NCI-H526 treated with DMSO at 0.1 percent for 48 hours (cell line): ENCODE measurements at places on chromosomes 3 and 15.

DNA sequence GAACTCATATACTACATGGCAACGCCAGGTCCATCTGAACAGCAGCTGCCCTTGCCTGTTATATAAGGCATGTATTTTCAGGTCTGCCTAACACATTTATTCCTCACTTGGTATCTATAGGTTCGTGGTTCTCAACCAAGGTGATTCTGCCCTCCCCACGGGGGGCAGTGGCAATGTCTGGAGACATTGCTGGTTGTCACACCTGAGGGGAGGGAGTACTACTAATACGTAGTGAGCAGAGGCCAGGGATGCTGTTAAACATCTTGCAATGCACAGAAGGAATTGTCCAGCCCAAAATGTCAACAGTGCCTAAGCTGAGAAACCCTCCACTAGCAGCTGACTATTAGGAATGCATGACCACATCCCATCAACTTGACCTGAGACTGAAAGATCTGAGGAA is 32.6 kb downstream of the ADAMTS9 start:
- DNase-seq, result no peak

DNA sequence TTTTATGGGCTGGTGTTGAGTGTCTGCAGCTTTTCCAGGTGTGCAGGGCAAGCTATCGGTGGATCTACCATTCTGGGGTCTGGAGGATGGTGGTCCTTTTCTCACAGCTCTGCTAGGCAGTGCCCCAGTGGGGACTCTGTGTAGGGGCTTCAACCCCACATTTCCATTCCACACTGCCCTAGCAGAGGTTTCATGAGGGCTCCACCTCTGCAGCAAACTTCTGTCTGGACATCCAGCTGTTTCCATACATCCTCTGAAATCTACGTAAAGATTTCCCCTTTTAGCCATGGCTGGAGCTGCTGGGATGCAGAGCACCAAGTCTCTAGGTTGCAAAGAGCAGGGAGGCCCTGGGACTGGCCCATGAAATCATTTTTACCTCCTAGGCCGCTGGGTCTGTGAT is 11.6 kb downstream of the RFX7 start:
- DNase-seq, result no peak

DNA sequence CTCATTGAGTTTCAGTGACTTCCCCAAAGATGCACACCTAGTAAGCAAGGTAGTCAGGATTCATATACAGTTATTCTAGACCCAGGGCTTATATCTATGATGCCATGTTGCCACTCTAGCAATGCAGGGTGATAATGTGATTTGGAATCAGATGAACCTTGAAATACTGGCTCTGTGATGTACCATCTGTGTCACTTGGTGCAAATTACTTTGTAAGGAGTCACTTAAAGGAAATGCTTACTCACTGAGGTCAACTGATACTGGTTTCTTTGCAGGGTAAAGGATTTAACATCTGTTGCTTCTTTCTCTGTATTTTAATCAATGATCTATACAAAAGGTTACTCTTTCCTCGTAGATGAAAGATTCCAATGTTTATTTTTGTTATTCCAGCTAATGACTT is 10.8 kb downstream of the ASB14 start:
- DNase-seq, result no peak

DNA sequence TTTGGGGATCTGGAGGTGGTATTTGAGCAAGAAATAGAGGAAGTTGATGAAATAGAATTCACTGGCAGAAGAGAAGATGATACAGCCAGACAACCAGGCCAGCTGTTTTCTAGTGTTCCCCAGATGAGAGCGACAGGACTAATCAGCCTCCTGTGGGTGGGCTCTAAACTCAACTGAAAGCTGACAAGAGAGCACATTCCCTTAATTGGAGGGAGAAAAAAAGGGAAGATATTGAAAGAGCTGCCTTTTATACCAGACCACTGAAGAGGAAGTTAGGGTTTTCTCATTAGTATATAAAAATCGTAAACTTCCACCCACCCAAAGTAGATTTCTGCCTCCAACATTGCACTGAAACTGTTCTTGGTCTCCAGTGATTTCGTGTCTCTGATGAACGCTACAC is 6.5 kb upstream of the TM4SF19 start:
- no peak for DNase-seq

DNA sequence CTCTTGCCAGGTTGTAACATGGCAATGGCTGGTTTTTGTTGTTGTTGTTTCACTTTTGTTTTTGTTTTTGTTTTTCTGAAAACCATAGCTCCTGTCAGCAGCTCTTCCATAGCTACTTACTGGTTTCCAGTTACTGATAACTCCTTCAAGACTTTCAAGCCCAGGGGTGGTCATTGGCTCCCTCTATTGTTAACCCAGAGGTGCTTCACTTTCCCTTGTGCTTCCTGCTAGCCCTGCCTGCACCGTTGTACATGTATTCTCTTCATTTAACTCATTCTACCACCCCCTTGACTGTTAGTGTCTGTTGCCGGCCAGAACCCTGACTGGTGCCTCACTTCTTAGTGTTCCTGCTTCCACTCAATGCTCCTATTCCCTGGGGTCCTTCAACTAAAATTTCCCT is 4.2 kb upstream of the TRAT1 start:
- no peak for DNase-seq
